ENCODE measurements at places on chromosomes 16 and 17. TPM values are rescaled to one million over a fixed set of nuclear protein-coding genes. Genes with fewer than 3 reads are reported as not detected.

The CCL22 gene
- 11.4 TPM for total RNA-seq

The ALOXE3 gene
- total RNA-seq, result not detected

The KRTAP4-2 gene
- not detected for total RNA-seq

The RCVRN gene
- total RNA-seq, result not detected

The NAGS gene
- 0.60 TPM for total RNA-seq

The TBC1D3C gene
- total RNA-seq, result 0.20 TPM

The TOP2A gene
- 161 TPM for total RNA-seq

The SLC5A10 gene
- not detected for total RNA-seq

The IRX3 gene
- 1.1 TPM for total RNA-seq

The PLEKHH3 gene
- total RNA-seq, result 0.76 TPM

The KRTAP3-2 gene
- total RNA-seq, result not detected

The TEX2 gene
- total RNA-seq, result 21.9 TPM

The CRISPLD2 gene
- not detected for total RNA-seq

The HNF1B gene
- 3.2 TPM for total RNA-seq

The PNMT gene
- total RNA-seq, result not detected

The NACA2 gene
- 0.60 TPM for total RNA-seq

The CACNG4 gene
- not detected for total RNA-seq

The PCTP gene
- total RNA-seq, result 8.4 TPM

The DPEP1 gene
- total RNA-seq, result not detected

The TPSD1 gene
- total RNA-seq, result not detected

The DRC3 gene
- not detected for total RNA-seq

The UBE2G1 gene
- 87.3 TPM for total RNA-seq

The CD300E gene
- not detected for total RNA-seq

The LITAFD gene
- total RNA-seq, result not detected

The SLC16A6 gene
- total RNA-seq, result 3.8 TPM

The RPGRIP1L gene
- 10.9 TPM for total RNA-seq

DNA sequence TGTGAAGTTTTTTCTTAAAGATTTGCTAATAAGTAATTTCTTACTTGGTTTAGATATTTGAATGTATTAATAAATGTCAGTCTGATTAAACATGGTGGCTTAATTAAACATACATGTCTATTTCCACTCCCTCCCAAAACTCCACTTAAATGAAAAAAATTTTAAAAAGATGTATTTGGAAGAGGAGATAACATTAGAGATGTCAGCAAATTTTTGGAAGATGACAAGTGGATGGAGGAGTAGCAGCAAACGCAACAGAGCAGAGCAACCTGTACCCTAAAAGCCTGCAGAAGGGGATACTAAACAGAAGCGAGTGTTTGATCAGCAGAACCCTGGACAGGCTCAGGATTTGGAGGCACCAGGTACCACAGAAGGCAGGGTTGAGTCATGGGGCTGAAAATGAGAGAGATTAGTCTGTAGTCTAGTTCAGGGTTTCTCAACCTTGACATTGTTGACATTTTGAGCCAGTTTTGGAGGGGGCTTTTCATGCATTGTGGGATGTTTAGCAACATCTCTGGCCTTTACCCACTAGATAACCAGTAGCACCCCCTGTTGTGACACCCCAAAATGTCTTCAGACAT lies 17.8 kb downstream of the LUC7L3 start:
- no peak for DNase-seq

- DNase-seq, result no peak
These were observed 17.7 kb downstream of the NT5M start for GRCh38 chr17:17320911-17321220.

DNA sequence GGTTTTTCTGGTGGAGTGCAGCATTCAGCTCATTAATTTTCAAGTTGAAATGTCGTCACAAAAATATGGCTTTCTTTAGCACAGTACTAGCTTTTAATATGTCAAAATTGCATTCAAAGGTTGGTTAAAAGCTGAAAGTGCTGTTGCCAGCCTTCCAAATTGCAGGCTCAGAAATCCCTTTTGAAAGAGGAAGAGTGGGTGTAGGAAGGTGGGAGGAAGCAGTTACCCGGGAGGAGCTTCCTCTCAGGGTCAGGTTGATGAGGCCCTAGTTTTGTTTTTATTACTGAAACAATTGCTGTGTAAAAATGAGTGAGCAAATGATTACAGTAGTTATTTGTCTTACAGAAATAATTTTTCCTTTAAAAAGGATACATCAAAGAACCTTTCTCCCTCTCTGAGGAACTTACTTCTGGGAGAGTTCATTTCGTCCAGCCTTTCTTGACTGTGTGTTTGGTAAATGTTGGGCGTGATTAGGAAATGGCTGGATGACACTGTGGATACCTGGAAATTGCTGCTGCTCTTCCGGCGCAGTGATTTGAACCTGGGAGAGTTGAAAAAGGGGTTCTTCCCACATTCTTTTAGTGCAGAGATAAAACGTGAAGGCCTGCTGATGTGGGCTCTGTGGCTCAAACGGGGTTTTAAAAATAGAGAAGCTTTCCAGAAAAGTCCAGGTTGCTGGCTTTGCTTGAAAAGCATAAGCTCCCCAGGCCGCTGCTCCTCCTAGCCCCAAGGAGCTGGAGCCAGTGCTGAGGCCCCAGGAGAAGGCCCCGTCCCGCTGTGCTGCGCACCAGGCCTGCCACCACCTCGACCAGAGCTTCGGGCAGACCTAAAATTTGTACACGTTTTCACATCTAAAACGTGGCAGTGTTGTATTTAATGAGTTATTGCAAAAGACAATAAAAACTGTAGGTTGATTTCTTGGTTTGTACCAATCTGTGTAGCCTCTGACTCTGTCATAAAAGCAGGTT lies 41.7 kb downstream of the SEC14L1 start:
- no peak for DNase-seq

GRCh38 chr17:44220213-44221083 lies 973 bp upstream of the UBTF start:
- peak; percentile 45 for DNase-seq

GRCh38 chr17:10316801-10317542 lies 55.8 kb downstream of the MYH13 start:
- no peak for DNase-seq

DNA sequence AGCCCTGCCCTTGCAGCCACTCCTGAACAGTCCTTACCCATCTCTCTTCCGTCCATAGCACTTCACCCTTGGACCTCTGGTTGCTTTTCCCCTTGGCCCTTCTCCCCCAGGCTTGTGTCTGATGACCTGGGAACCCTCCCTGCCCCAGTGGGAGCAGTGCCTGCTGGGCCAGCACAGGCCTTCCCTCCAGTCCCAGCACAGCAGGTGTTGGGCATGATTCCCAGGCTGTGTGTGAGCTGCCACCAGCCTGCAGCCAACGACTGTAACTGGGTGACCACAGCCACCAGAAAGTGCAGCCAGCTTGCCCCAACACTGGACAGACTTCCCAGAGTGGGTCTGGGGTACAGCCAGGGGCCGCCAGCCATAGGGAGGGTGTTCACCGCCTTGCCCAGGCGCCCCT lies 30.0 kb downstream of the CRAMP1 start:
- no peak for DNase-seq

DNA sequence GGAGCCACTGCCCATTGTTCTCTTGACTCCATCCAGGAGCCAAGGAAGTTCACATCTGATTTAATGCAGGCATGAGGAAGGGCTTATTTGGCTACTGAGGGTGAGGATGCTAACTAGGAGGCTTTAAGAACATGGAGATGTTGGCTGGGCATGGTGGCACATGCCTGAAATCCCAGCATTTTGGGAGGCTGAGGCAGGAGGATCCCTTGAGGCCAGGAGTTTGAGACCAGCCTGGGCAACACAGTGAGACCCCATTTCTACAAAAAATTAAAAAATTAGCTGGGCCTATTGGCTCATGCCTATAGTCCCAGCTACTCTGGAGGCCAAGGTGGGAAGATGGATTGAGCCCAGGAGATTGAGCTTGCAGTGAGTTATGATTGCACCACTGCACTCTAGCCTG lies 116.5 kb downstream of the RAP1GAP2 start:
- DNase-seq, result no peak

DNA sequence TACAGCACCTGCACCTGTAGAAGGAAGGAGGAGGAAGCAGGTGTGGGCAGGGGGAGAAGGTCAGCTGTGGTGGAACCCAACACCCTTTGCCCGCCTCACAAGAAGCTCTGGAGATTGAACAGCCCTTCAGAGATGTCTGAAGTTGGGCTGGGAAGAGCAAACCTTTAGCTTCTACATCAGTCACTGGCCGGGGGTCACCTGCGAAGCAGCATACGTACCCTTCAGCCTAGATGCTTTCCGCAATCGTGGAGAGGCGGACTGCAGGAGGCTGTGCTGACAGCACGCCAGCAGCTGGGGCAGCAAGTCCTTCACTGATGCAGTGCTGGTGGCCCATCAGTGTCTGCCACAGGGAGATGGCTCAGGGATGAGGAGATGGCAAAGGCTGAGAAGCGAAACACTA lies 5.2 kb upstream of the HS3ST3B1 start:
- no peak for DNase-seq

DNA sequence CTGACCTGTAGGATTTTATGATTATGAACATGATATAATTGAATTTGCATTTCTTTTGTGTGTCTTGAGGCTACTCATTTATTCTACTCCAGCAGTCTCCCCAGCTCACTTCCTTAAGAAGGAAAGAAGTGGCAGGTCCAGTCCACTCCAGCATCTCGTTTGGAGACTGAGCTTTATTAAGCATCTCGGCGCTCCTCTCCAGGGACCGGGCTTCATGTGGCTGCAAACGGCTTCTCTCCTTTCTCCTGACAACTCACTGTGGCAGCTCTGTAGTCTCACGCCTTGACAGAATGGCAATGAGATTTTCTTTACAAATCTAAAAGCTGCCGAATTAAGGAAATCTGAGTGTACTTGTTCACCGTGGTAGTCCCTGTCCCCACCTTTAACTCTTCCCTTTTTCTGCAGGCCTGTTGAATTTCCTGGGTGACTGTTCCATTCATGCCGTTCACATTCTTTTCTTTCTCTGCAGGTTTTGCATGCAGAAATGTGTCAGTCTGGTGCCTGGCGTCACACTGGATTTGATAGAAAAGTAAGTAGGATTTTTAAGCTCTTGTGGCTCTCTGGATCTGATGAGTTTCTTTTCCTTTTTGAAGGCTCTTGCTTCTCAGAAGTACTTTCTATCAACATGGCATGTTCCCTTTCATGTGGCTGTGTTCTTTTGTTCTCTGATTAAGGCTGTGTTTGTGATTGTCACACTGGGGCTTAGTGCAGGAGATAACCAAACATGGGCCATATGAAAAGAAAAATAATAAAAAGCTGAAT lies 200.5 kb upstream of the CHMP6 start:
- DNase-seq, result no peak

DNA sequence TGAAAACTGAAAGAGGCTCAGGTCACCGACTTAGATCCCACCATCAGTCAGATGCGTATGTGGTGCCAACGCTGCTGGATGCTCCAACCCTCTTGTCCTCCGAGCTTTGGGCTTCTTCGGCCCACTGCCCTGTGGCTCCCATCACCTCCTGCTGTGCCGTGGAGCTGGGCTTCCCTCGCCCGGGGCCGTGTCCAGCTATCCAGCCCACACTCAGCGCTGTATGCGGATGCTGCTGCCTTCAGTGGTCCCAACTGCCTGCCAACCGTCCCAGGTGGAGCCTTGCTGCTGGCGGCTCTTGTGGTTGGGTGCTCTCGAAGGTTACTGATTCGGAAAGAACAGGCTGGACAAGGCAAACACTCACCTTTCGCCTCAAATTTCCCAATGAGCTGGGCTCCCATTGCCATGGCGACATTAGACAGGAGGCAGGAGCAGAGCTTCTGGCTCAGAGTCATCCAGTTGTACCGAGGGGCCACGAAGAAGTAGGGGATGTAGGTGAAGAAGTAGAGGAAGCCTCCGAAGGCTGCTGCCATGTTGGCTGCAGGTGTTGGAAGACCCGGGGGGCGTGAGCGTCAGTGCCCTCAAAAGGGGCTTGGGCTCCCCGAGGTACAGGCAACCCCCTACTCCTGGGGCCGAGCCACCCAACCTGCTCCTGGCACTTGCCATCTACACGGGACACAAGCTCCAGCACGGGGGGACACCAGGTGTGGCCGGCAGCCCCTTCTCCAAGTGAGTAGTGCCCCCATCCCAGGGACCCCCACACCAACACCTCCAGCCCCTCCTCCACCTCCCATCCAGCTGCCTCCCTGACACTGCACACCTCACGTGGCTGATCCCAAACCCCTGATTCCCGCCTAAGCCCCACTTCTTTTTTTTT lies 32.2 kb downstream of the ABCA3 start:
- no peak for DNase-seq

- DNase-seq, result no peak
These were observed 114.3 kb upstream of the C16orf82 start for GRCh38 chr16:26952411-26952810.

DNA sequence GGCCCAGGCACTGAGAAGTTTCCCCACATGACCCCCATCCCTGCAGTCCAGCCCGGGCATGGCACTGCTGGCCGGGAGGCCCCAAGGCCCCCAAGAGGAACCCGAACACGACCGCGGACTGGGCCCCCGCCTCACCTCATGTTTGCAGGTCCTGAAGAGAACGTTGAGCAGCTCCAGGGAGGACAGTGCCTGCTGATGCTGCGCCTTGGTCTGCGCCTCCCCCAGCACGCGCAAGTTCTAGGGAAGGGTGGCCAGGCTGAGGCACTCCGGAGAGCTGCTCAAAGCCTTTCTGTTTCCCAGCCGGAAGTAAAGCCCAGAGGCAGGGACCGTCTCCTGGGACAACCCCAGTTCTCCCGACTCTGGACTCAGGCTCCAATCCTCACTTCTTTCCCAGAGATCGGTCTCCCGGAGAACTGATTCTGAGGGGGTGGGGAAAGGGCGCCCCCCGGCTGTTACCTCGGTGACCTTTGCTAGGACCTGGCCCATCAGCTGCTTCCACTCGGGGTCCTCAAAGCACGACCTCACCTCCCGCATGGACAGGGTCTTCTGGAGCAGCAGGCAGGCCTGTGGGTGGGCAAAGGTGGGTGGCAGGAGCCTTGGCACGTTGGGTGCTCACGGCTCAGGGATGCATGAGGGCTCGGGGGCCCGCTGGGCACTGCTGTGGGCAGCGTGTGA lies 13.7 kb downstream of the MYBBP1A start:
- DNase-seq, result no peak

GRCh38 chr16:48999508-48999907 lies 282.1 kb downstream of the CBLN1 start:
- no peak for DNase-seq

DNA sequence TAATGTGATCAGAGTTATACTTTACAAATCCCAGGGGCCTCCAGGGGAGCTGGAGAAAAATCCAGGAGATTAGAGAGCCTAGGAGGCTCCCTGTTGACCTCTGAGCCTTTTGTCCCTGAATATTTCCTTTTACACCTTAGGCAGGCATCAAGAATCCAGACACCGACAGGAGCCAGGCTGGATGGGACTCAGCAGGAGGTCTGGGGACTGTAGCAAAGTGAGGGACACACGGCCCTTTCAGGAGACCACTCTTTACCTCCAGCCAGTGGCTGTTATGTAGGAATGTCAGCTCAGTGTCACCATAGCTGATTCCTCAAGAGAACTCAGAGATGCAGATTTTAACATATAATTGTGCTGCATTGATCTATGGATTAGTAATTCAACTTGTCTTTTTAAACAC lies 198.4 kb downstream of the SHISA9 start:
- no peak for DNase-seq

GRCh38 chr17:41413353-41413957 lies 10.9 kb downstream of the KRT37 start:
- no peak for DNase-seq

GRCh38 chr16:79079656-79080420 lies 520.7 kb downstream of the MAF start:
- no peak for DNase-seq

All from activated T-helper 1 cell treated with anti-CD3 and anti-CD28 coated beads, Interleukin-12 subunit alpha, Interleukin-12 subunit beta, Interleukin-2, Interleukin-4 antibody, amounts not matched to agents 30 ng/mL and 10 ng/mL and 1 ng/mL, durations not matched to agents 14 hours and 24 hours and 36 hours (primary cell).